ENCODE measurements at places on chromosomes 2 and 18.

DNA sequence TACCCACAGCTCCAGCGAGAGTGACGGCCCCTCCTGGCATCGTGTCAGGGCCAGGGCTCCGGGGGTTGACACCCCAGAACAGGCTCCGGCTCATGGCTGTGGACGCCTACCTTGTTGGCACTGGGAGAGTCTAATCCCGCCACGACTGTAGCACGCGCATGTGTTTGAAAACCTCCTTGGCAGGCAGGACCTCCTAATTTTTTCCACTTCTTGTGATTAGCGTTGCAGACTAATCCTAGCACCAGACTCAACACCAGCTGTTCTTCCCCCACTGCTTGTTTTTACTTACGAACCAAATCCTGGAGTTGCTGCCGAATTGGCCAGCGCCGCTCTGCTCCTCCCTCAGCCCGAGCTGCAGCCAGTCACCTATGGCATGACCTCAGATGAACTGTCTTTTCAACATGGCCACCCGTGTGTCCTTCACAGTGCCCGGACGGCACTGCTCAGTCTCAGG is 110.7 kb downstream of the KLHL29 start:
- H3K4me1 ChIP-seq: peaks cover 16% of the 10 kb centered on the region
- no peak overlapping the region for H3K4me3 ChIP-seq
- DNase-seq: no peak
- no peaks in the 10 kb centered on the region for H3K36me3 ChIP-seq
- no peaks in the 10 kb centered on the region for H3K27me3 ChIP-seq

GRCh38 chr2:1837022-1837421 is 92.7 kb upstream of the PXDN start:
- H3K4me1 ChIP-seq: no peaks in the 10 kb centered on the region
- H3K27ac ChIP-seq: no peak overlapping the region
- no peak for DNase-seq
- H3K36me3 ChIP-seq: no peaks in the 10 kb centered on the region

- H3K27me3 ChIP-seq: no peaks in the 10 kb centered on the region
- no peak overlapping the region for H3K4me3 ChIP-seq
- H3K4me1 ChIP-seq: no peaks in the 10 kb centered on the region
- no peak overlapping the region for H3K27ac ChIP-seq
- no peak for DNase-seq
These were observed 107.8 kb downstream of the PRELID3A start for GRCh38 chr18:12515550-12515949.

DNA sequence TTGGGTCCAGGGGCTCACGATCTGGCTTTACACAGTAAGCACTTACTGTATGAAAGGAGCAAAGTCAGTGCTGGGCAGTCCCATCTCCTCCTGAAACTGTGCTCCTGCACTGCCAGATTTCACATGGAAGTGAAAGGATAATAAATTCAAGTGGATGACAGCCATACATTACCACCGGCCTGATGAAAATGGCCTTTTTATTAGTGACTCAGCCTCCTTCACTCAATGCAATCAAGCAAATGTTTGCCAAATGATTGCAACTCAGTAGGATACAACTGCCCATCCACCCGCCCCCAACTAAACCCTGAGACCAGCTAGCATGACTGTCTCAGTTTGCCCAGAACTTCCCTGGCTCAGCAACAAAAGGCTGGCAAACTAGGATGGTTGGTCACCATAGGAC is 77.1 kb downstream of the MYO5B start:
- no peak for DNase-seq
- no peak overlapping the region for H3K27ac ChIP-seq
- no peaks in the 10 kb centered on the region for H3K36me3 ChIP-seq
- no peaks in the 10 kb centered on the region for H3K4me1 ChIP-seq
- no peaks in the 10 kb centered on the region for H3K27me3 ChIP-seq

DNA sequence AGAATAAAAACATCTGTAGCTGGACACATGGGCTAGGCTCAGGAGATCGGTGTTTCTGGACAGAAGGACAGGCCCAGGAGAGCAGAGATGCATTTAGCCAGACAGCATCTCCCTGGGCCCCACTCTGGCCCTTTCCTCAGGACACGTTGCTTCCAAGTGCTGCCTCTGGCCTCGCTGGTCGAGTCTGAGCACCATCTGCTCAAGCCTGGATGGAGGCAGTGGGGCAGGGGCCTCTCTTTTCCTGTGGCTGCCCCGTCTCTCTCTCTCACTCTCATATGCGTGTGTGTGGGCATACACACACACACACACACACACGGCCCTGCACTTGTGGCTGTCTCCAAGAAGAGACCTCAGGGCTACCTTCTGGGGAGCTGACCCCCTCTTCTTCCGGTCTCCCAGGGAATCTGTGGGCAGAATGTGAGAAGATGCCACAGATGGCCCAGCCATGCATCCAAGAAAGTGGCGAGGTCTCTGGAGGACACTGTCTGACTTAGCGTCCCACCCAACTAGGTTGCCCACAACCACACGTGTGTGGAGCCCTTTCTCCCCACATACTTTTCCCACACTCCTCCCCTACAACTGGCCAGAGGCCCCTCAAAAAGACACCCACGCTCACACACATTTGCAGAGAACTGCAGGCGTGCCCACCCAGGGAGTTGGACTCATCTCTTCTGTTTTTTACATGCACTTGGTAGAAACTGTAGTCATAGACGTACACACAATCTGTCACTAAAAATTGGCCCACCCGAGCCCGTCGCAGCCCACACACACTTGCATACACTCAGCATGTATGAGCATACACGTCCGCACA is 19.9 kb downstream of the CELF4 start:
- H3K27me3 ChIP-seq: no peaks in the 10 kb centered on the region
- DNase-seq: no peak
- no peaks in the 10 kb centered on the region for H3K4me1 ChIP-seq
- no peak overlapping the region for H3K27ac ChIP-seq

- H3K27me3 ChIP-seq: no peaks in the 10 kb centered on the region
- no peak for DNase-seq
- H3K4me3 ChIP-seq: no peak overlapping the region
- H3K36me3 ChIP-seq: no peaks in the 10 kb centered on the region
- H3K4me1 ChIP-seq: no peaks in the 10 kb centered on the region
- H3K27ac ChIP-seq: no peak overlapping the region
These were observed 446.4 kb downstream of the EPHA4 start for GRCh38 chr2:221125691-221126090.

GRCh38 chr2:206971805-206972204 is 32.5 kb downstream of the CPO start:
- H3K27me3 ChIP-seq: no peaks in the 10 kb centered on the region
- no peak overlapping the region for H3K4me3 ChIP-seq
- no peak overlapping the region for H3K27ac ChIP-seq
- no peaks in the 10 kb centered on the region for H3K36me3 ChIP-seq

DNA sequence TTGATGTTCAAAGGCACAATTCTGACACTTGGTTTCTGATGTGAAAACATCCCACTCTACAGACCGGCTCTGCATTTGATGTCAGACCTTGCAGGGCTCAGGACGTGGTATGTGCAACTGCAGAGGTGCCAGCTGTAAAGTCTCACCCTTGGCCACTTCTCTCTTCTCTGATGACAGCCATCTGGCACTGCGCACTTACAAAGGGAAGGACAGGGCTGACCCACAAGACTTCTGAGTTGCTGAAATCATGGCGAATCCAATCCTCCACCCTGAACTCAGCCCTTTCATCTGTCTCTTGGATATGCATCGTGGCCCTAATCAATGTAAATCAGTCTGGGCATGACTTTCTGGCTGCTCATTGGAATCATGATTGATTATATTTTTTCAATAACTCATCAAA is 82.5 kb downstream of the SEPTIN10 start:
- no peaks in the 10 kb centered on the region for H3K27me3 ChIP-seq
- no peaks in the 10 kb centered on the region for H3K4me1 ChIP-seq
- DNase-seq: no peak
- no peaks in the 10 kb centered on the region for H3K36me3 ChIP-seq
- H3K4me3 ChIP-seq: no peak overlapping the region

- H3K4me3 ChIP-seq: no peak overlapping the region
- no peaks in the 10 kb centered on the region for H3K27me3 ChIP-seq
- no peaks in the 10 kb centered on the region for H3K36me3 ChIP-seq
- no peaks in the 10 kb centered on the region for H3K4me1 ChIP-seq
These were observed 49.8 kb downstream of the DYSF start for GRCh38 chr2:71502941-71503738.

GRCh38 chr2:128321784-128322714 is 3.4 kb upstream of the HS6ST1 start:
- peak overlapping the region; percentile 48 for H3K27ac ChIP-seq
- H3K4me3 ChIP-seq: peak overlapping the region; percentile 60
- peak; percentile 67 for DNase-seq
- H3K4me1 ChIP-seq: peaks cover 25% of the 10 kb centered on the region
- H3K36me3 ChIP-seq: no peaks in the 10 kb centered on the region
- no peaks in the 10 kb centered on the region for H3K27me3 ChIP-seq

DNA sequence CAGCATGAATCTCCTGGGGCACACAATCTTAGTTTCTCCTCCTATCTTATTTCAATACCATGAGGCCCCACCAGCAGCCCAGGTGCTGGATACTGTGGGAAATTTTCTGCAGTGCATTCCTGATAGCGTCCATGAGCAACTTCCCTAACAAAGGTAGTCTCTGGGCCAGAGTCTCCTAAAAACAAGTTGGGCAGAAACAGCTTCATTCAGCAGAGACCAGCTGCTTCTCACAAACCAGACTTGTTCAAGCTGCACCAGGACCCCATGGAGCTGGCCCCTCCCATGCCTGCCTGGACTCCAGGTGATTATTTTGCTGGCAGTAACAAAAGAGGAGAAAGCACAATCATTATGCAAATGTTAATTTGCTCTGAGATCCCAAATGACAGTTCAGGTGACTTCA is 31.4 kb downstream of the MYO5B start:
- DNase-seq: no peak
- H3K27me3 ChIP-seq: no peaks in the 10 kb centered on the region
- H3K36me3 ChIP-seq: no peaks in the 10 kb centered on the region
- no peak overlapping the region for H3K27ac ChIP-seq

- no peak for DNase-seq
- no peaks in the 10 kb centered on the region for H3K36me3 ChIP-seq
- H3K27me3 ChIP-seq: no peaks in the 10 kb centered on the region
- no peaks in the 10 kb centered on the region for H3K4me1 ChIP-seq
- no peak overlapping the region for H3K27ac ChIP-seq
These were observed 678.8 kb downstream of the KCNJ3 start for GRCh38 chr2:155377266-155377680.

DNA sequence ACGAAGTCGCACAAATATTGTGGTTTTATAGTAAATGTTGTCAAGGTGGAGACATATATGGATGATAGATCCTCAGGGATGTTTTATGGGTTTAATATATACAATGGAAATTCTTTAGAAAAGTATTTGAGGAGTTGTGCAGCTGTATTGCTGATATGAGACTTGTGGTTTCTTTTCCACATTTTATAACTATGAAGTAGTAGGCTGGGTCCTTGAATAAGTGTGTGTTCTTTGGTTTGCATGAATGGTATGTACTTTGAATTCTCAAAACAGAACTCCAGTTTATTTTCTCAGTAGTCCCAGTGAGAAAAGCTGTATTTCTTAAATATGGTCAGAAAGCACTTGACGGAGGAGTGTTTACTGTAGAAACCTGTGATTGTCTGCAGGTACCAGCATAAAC is 42.4 kb downstream of the PLCL1 start:
- no peaks in the 10 kb centered on the region for H3K27me3 ChIP-seq
- DNase-seq: no peak
- peaks cover 14% of the 10 kb centered on the region for H3K4me1 ChIP-seq
- no peak overlapping the region for H3K4me3 ChIP-seq

GRCh38 chr2:237861875-237862527 is 2.6 kb downstream of the RAMP1 start:
- H3K27me3 ChIP-seq: peaks cover 21% of the 10 kb centered on the region
- no peaks in the 10 kb centered on the region for H3K36me3 ChIP-seq
- peaks cover 2% of the 10 kb centered on the region for H3K4me1 ChIP-seq
- no peak overlapping the region for H3K4me3 ChIP-seq
- no peak for DNase-seq
- H3K27ac ChIP-seq: no peak overlapping the region

DNA sequence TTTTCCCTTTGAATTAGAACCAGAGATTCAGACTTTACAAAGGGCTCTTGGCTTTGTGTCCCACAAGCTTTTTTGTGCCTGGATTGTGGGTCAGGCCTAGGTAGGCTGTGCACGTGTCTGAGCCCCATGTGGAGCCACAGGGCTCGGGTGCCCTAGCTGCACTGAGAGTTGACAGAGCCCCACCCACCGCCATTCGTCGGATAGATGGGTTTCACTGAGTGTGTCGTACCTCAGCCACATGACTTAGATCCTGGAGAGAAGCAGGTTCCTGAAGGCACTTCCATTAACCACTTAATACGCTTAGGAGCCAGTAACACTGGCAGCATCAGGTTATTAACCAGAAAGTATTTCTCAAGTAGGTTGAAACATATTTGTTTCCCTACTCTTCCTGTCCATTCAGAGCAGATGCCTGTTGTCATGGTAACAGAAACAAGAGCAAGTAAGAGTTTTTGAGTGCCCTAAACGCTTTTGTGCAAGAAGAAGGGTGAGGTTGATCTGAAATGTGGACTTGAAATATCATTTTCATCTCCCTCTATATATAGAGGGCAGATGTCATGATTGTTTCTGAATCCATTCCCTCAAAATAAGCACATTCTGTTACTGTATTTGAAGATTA is 30.0 kb downstream of the ADCYAP1 start:
- no peak overlapping the region for H3K27ac ChIP-seq
- H3K27me3 ChIP-seq: no peaks in the 10 kb centered on the region
- no peak overlapping the region for H3K4me3 ChIP-seq

GRCh38 chr18:62828852-62829251 is 113.5 kb downstream of the PHLPP1 start:
- no peaks in the 10 kb centered on the region for H3K27me3 ChIP-seq
- H3K4me3 ChIP-seq: no peak overlapping the region
- no peak overlapping the region for H3K27ac ChIP-seq

DNA sequence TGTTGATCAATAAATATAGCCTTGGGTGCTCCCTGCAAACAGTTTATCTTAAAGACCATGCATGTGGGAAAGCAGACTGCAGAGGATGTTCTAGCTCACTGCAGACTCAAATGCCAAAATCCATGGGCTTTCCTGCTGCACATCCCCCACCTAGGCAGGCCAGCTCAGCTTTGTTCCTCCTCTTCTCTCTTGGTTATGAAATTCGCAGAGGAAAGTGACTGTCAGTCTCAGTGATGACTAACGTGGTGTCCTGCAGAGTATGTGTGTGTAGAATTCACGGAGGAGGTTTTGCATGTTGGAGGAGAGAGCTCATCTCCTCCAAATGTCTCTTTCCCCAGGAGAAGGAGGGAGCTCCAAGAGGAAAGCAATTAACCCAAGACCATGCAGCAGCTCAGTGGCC is 21.4 kb upstream of the KCNS3 start:
- no peak overlapping the region for H3K27ac ChIP-seq
- H3K4me1 ChIP-seq: no peaks in the 10 kb centered on the region
- H3K4me3 ChIP-seq: no peak overlapping the region
- DNase-seq: no peak
- H3K36me3 ChIP-seq: no peaks in the 10 kb centered on the region
- H3K27me3 ChIP-seq: no peaks in the 10 kb centered on the region

GRCh38 chr2:189858291-189858690 is 74.0 kb downstream of the PMS1 start:
- DNase-seq: no peak
- no peaks in the 10 kb centered on the region for H3K36me3 ChIP-seq
